ENCODE measurements at places on chromosomes 12 and 14.
A peak's percentile ranks its signal among the peaks of the same experiment; 100 is the strongest.

DNA sequence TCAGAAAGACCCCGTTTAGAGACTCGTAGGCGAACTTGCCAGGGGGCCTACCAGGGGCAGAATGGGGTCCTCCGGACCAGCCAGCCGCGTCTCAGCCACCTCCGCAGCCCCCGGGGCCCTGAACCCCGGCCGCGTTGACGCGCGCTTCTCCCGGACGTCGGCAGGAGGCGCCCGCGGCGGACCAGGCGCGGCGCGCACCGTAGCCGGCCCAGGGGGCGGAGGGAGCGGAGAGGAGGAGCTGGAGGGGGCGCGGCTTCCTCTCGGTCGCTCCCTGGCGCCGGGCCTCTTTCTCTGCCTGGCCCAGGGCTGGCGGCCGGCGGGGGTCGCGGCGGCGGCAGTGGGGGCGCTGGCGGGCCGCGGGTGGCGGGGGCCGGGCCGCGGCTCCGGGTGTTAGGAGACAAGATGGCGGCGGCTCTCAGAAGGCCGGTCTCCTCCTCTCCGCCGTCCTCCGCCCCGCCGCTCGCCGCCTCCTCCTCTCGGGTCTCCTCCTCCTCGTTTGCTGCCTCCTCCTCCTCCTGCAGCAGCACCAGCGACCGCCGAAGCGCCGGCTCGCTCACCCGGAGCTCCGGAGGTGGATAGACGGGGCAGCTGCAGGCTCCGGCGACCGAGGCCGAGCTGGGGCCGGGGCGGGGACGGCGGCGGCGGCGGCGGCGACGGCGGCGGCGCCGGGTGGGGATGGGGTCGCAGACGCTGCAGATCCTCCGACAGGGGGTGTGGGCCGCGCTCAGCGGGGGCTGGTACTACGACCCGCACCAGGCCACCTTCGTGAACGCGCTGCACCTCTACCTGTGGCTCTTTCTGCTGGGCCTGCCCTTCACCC lies at the start of gene PCNX1:
Gene PCNX1 (plus strand): TSS at position 284 of the 820 bp plus-strand sequence. CDS start 392 bp downstream, at position 676.
- peak; percentile 75 for DNase-seq

DNA sequence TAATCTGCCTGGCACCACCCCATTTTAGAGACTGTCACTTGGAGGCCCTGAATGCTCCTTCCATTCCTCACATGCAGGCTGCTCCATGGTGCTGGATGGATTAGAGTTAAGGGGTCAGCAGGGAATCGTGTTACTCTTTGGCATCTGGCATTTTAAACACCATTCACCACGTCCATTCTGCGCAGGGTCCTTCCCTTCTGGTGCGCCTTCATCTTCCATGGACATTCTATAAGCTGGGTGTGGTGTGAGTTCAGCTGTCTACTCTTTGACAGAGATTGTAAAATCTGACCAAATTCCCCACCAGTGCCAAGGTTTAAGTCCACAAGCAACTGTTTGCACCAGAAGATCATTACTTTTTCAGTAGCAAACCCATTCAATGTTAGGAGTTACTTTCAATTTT lies 47.8 kb downstream of the GIT2 start:
- DNase-seq = no peak

- no peak for DNase-seq
Observed at GRCh38 chr12:46382408-46382963, 9.9 kb upstream of the SLC38A2 start.

DNA sequence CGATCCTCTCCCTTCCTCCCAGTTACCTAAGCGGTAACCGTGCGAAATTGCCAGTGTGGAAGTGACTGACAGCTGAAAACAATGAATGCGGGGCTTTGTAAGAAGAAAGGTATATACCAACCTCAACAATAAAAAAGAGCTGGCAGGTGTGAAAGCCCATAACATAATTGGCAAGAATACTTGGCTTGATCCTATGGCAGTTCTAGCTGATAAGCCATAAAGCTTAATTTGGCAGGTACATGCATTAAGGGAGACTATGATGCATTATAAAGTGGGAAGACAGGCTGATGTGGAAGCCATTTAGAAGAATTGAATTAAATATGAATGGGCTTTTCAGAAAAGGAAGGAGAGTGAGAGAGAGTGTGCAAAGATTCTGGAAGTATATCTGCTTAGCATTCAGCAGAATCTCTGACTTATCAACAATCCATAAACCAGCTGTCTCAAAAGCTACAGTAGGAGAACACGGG lies 71.3 kb downstream of the CRACR2A start:
- DNase-seq = no peak

DNA sequence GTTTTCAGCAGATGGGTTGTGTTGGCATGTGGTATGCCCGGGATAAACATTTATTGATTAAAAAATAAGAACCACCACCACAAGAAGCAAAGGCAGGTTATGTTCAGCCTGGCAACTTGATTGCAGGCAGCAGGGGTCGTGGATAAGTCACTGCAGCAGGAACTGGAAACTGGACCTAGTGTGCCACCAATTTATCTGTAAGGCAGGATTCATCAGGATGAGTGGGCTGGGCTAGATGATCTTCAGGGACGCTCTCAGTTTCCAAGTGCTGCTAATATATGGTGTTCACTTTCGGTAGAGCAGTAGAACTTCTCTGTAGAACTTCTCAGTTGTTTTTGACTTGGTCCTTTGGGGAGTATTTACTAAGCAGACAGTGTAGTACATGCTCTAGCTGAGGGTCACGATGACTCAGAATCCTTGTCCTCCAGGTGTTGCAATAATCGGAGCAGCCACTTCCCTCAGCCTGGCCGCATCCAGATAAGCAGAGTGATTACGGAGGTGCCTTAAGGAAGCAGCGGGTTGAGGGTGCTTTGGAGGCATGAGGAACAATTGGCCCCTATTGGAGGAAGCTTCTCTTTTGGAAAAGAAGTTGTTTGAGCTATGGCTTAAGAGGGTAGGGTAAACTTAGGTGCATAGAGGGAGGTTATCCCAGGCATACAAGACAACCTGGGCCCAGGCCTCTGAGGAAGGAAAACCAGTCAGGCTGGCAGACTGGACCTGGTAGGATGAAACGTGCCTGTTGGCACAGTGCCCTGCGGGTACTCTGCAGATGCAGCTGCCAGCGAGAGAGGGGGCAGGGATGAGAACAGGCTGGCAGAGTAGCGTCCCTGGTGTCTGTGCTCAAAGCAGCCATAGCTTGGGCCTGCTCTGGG lies 104.0 kb downstream of the GPR135 start:
- DNase-seq = peak; percentile 48

DNA sequence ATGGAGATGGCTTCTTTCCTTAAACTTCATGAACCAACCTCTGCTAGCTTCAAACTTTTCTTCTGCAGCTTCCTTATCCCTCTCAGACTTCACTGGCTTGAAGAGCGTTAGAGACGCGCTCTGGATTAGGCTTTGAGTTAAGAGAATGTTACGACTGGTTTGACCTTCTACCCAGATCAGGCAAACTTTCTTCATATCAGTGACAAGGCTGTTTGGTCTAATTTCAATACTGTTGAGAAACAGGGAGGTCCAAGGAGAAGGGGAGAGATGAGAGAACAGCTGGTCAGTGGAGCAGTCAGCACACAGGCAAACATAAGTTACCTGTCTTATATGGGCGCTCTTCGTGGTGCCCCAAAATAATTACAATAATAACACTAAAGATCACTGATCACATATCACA lies 14.9 kb downstream of the SCAF11 start:
- DNase-seq = no peak

DNA sequence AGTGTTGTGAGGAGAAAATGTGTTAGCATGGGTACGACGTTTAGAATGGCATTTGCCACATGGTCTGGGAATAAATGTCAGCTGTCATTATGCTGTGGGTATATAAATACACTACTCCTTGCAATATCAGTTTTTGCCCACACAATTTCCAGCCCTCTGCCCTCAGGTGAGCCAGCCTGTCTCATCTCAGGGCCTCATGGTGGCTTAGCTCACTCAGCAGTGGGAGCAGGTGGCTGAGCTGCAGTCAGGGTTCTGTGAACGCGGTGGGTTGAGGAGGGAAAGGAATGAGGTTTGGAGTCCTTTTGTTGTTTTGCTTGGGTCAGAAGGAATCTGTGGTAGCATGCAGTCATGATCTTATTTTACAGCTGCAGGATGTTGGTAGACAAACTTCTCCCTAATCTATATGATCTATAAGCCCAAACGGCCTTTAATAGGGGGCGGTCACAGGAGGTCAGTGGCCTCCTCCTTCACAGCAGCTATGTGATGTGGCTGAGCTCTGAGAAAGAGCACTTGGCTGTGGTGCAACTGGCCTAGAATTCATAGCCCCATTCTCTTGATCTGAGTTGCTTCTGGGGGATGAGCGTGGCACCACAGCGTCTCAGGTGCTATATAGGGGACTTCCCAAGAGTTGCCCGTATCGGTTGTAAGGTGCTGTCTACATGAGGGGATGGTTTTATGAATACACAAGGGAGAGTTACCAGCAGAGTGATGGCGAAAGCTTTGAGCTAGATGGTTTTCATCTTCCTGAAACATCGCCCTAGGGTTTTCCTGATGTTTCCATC lies 27.8 kb upstream of the KCNA5 start:
- DNase-seq = no peak

DNA sequence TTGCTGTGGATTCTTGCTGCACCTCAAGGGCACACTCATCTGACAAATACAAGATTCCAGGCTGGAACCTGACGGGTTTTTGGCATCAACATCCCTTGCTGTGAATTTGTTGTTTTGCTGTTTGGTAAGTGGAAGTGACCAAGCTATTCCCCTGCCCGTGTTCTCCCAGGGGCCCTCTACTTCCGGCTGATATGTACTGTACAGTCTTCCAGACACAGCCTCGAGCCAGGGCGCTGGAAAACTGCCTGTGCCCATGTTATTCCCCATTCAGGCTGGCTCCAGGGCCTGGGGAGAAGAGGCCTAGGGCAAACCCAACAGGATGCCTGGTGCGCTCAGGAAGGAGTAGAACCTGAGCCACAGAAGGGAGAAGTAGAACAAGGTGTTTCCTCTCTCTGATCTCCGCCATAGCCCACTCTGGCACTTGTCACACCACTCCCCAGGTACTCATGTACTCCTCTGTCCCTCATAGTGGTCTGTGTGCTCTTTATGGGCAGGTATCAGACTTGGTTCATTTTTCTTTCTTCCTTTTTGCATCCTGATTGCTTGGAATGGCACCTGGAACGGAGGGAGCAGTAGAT lies 67.8 kb upstream of the LTA4H start:
- DNase-seq = no peak

- no peak for DNase-seq
Observed at GRCh38 chr12:68667291-68667690, 19.5 kb upstream of the NUP107 start.

DNA sequence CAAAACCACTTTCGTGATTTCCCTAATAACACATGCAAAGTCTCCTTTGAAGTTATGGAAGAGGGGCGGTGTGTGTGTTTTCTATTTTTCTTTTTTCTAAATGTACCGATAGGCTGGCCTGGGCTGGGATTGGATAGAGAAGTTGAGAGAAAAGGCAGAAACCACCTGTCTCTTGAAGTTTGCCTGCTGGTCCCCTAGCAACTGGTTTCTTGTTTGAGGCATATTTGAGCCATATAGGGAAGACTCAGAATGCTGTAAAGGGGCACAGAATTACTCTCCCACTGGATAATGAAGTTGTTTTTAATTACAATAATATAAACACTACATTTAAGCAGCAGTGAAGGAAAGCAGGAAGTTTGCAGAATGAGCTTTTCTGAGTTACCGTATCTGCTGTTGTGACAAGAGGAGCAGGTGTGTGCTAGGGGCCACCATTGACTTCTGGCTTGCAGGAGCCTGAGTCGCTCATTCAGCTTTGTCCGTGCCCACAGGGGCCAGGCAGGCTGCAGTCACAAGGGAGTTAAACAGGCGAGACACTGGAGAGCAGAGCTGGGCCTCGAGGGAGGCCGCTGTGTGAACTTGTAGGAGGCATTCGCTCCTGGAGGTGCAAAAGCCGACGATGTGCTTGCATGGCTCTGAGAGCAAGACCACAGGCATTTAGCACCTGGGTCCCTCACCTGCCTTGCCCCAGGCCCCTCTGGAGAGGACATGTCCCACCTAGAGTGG lies 173.8 kb upstream of the RGS6 start:
- DNase-seq = no peak

GRCh38 chr14:69535230-69535848 lies 39.3 kb downstream of the CCDC177 start:
- DNase-seq = no peak

- DNase-seq = no peak
Observed at GRCh38 chr12:88309546-88309945, 167.4 kb downstream of the TMTC3 start.

- DNase-seq = no peak
Observed at GRCh38 chr12:8030189-8030588, 2.3 kb upstream of the FOXJ2 start.

- DNase-seq = no peak
Observed at GRCh38 chr12:29223426-29223825, 74.3 kb downstream of the FAR2 start.

DNA sequence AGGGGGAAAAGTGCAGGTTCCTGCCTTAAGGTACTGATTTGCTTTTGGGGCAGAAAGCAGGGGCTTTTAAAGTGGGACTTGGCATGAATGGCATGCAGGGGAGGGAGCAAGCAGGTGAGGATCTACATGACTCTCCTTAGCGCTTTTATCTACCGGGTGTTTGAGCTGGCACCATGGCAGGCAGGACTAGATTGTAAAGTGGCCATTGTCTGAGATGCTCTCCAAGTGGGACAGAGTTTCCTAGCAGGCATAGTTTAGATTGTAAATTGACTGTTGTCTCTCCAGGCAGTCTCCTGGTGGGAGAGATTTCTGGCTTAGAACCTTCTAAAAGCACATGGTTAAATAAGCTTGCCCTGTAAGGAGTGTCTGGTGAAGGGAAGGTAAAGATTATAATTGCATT lies 5.3 kb upstream of the DICER1 start:
- DNase-seq = no peak

- DNase-seq = peak; percentile 80
Observed at GRCh38 chr12:51341251-51342007, 5.0 kb downstream of the CELA1 start.

DNA sequence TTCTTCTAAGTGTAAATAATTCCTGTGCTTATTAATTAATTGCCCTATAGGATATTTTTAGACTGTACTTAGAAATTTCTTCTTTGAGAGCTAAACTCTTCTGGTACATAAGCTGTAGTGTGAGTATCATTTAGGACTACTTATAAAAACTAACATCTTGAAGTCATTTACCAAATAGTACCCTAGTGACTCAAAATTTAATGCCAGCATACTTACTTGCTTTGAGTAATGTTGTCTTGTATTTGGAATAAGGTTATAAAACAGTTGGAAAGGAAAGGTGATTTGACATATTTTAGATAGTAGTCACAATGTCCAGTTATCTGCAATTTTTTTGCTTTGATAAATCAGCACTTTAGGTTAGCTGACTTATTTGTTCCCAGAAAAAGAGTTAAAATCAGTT lies 39.1 kb downstream of the SPATA7 start:
- DNase-seq = no peak

GRCh38 chr14:52307376-52307775 lies 6.7 kb upstream of the PTGER2 start:
- DNase-seq = no peak

DNA sequence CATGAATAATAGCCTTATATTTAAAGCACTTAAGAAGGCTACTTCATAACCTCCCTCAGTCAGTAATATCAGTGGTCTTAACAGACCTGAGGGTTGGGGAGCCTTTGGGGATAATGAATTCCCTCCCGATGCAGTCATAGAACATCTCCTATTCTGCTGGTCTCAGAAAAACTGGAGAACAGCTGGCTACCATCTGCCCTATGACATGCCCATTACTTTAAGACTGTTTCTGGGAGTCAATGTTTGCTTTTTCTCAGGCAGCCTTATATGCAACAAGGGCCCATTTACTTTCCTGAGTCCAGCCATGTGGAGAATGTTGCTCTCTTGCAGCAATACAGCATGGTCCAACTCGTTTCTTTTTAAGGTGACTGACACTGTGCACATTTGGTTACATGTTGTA lies 161.7 kb upstream of the PARP11 start:
- DNase-seq = no peak

- DNase-seq = no peak
Observed at GRCh38 chr14:53880761-53881160, 75.9 kb downstream of the BMP4 start.

Measured in hematopoietic multipotent progenitor cell treated with erythropoietin and hydrocortisone succinate and interleukin-3 and kit ligand, for 8 days (in vitro differentiated cells).